Neural progenitor cell (in vitro differentiated cells): ENCODE measurements at places on chromosomes 3 and 15.
A peak's percentile ranks its signal among the peaks of the same experiment; 100 is the strongest.

GRCh38 chr3:13881536-13882410 lies 1.9 kb upstream of the WNT7A start:
- no peaks in the 10 kb centered on the region for H3K36me3 ChIP-seq
- no peak overlapping the region for H3K27ac ChIP-seq
- peaks cover 17% of the 10 kb centered on the region for H3K4me1 ChIP-seq
- no peak for DNase-seq
- H3K4me3 ChIP-seq = no peak overlapping the region

- H3K27me3 ChIP-seq = no peaks in the 10 kb centered on the region
- no peak overlapping the region for H3K27ac ChIP-seq
- H3K36me3 ChIP-seq = peaks cover 5% of the 10 kb centered on the region
- DNase-seq = no peak
- no peak overlapping the region for H3K4me3 ChIP-seq
These were observed 29.8 kb downstream of the FBXL22 start for GRCh38 chr15:63626955-63627354.

DNA sequence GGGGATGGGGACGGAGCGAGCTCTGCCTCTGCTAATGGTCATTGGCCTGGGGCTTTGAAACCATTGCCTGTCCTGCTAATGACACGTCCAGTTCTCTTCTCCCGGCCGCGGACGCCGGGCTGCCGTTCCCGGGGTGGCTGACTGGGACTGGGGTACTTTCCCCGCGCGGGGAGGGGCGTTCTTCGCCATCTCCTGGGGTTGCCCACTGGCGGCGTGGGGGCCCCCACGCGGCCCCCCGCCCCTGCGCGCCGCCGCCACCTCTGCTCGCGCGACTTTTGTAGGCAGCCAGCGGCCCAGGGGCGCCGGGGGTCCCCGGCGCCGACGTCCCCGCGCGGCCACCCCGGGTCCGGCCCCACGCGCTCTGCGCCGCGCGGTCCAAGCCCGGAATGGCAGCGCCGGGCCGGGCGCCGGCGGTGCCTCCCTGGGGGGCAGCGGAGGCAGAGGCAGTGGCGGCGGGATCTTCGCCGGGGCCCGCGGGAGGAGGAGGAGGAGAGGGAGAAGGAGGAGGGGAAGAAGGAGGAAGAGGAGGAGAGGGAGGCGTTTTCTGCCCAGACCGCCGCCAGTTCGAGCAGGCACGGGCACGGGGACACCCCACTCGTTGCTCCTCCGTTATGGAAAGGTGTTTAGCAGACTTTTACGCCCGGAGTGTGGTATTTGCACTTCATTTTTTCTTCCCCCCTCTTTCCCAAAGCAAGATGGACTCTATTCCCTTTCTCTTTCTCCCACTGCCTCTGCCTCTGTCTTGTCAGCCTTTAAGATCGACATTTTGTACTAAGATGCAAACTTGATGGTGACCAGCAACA lies 2.3 kb downstream of the BBX start:
- no peaks in the 10 kb centered on the region for H3K27me3 ChIP-seq
- no peak overlapping the region for H3K27ac ChIP-seq
- H3K4me1 ChIP-seq = peaks cover 5% of the 10 kb centered on the region
- peak; percentile 76 for DNase-seq

- H3K4me3 ChIP-seq = no peak overlapping the region
- no peaks in the 10 kb centered on the region for H3K27me3 ChIP-seq
- H3K36me3 ChIP-seq = peaks cover 4% of the 10 kb centered on the region
- peak; percentile 15 for DNase-seq
These were observed 246.5 kb downstream of the PDZRN3 start for GRCh38 chr3:73378207-73378606.

GRCh38 chr3:134898181-134898754 lies 103.2 kb downstream of the EPHB1 start:
- H3K36me3 ChIP-seq = no peaks in the 10 kb centered on the region
- DNase-seq = no peak
- H3K4me3 ChIP-seq = no peak overlapping the region
- H3K27me3 ChIP-seq = no peaks in the 10 kb centered on the region
- no peak overlapping the region for H3K27ac ChIP-seq

DNA sequence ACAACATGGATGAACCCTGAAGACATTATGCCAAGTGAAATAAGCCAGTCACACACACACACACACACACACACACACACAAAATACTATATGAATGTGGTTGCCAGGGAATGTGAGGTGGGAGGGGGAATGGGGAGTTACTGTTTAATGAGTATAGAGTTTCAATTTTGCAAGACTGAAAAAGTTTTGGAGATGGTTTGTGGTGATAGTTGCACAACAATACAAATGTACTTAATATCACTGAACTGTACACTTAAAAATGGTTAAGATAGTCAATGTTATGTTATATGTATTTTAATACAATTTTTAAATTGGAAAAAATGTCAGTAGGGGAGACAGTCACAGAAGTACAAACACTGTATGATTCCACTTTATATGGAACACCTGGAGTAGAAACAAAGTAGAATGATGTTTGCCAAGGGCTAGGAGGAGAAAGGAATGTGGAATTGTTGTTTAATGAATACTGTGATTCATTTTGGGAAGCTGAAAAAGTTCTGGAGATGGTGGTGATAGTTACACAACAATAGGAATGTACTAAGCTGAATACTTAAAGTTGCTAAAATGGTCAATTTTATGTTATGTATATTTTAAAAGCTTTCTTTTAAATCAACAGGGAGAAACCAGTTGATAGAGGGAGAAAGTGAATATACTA lies 76.6 kb downstream of the RPL39L start:
- H3K27me3 ChIP-seq = no peaks in the 10 kb centered on the region
- no peaks in the 10 kb centered on the region for H3K36me3 ChIP-seq
- H3K4me1 ChIP-seq = peaks cover 22% of the 10 kb centered on the region

GRCh38 chr3:67090474-67090873 lies 92.4 kb downstream of the KBTBD8 start:
- no peaks in the 10 kb centered on the region for H3K36me3 ChIP-seq
- no peak overlapping the region for H3K4me3 ChIP-seq
- no peaks in the 10 kb centered on the region for H3K4me1 ChIP-seq
- no peak overlapping the region for H3K27ac ChIP-seq

DNA sequence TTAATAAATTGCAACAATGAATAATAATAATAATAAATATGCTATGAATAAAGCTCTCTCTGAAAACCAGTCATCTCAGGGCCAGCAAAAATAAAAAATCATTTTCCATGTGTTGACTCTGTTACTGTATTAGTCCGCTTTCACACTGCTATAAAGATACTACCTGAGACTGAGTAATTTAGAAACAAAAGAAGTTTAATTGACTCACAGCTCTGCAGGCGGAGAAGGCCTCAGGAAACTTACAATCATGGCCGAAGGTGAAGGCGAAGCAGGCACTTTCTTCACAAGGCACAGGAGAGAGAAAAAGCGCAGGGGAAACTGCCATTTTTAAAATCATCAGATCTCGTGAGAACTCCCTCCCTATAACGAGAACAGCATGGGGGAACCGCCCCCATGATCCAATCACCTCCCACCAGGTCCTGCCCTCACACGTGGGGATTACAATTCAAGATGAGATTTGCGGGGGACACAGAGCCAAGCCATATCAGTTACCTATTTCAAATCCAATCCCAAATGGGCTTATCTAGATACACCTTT lies 224.1 kb downstream of the IGSF11 start:
- no peaks in the 10 kb centered on the region for H3K4me1 ChIP-seq
- no peaks in the 10 kb centered on the region for H3K36me3 ChIP-seq
- no peak overlapping the region for H3K27ac ChIP-seq
- no peak overlapping the region for H3K4me3 ChIP-seq
- no peaks in the 10 kb centered on the region for H3K27me3 ChIP-seq
